Tongue (tissue), 3 donors: ENCODE measurements at places on chromosomes 1 and 21.

DNA sequence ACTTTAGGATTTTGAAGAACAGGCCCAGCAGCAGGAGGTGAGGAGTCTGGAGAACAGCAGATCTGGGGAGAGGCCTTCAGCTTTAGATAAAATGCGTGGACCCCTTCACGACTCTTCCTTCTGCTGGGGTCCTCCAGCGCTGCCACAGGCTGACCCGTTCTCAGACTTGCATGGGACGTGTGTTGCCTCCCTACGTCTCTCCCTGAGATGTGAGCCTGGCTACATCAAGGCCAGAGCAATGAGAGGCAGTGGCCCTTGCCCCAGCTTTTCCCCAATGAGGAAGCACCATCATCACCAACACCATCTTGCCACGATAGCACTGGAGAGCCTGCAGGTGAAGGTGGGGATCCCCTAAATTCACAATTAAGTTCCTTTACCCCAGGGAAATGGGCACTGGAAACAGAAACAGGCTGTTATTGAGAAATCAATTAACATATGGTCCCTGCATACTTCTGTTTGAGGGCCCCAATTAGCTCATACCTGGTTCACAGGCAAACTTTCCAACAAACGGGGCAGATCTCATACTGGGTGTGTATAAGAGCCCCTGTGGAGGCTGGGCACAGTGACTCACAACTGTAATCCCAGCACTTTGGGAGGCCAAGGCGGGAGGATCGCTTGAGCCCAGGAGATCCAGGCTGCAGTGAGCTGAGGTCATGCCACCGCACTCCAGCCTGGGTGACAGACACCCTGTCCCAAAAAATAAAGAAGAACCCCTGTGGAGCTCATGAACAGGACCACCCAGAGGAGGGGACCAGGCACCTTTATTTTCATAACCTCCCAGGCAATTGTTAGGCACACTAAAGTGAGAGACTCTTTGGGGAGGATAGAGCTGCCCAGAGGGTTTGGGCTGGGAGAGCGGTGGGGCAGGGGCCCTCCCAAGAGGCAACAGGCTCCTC lies 12.1 kb upstream of the ADAMTSL4 start:
- no peak for DNase-seq

GRCh38 chr1:106268070-106268469 lies 788.4 kb upstream of the PRMT6 start:
- peak; percentile 38 for DNase-seq

DNA sequence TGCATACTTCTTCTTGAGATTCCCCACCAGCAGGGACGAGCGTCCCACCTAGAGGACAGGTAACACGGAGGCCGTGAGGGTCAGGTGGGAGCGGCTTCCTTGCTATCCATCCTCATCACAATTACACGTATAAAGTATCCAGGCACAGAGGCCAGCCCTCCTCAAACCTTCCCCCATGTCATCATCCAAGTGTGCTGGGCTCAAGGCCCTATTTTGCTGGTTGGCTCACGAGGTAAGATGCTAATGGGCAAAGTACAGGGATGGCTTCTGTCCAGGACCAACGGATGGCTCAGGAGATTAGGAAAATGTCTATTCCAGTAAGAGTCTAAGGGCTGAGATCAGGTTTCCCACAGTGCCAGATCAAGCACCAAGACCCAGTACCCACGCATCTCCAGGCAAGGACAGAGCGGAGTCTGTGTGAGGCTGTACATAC lies 11.5 kb upstream of the A3GALT2 start:
- DNase-seq = no peak

DNA sequence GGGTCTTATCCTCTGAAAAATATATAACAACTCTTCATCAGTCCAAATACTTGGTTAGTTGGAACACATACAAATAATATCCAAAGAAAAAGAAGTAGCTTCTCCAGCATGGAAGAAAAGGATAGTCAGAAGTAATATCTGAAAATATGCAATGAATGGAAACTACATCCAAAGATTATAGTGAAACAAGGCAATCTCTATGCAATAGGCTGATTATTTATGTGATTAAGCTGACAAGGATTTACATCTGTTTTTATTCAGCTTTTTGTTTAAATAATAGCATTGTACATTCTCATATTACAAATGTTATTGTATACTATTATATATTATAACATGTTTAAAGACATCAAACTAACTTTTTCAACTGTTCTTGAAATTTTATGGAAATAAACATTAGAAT lies 15.3 kb upstream of the TGFBR3 start:
- no peak for DNase-seq

DNA sequence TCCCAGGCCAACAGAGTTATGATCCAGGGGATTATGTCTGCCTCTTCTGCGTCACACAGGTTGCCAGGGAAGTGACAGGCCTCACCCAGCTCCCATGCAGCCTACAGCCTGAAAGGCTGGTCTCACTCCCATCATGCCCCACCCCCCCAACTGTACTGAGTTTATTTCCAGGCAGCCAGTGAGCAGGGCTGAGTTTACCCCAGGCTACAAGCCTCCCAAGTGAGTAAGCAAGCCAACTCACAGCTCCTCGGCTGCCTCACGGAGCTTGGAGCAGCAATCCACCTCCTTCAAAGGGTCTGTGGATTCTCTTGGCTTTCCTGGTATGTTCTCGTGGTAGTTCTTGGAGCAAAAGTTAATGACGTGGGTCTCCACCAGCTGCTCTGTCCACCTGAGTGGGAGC lies 1147.6 kb upstream of the ADGRL4 start:
- no peak for DNase-seq

GRCh38 chr1:226739696-226740065 lies 599 bp upstream of the ITPKB start:
- DNase-seq = no peak
